ENCODE measurements at places on chromosomes 12 and 14.

- no peak for DNase-seq
Observed at GRCh38 chr12:103868215-103868614, 27.2 kb upstream of the NT5DC3 start.

GRCh38 chr12:96326628-96327227 is 73.5 kb downstream of the CDK17 start:
- DNase-seq, result no peak

GRCh38 chr12:110042264-110042663 is 6.1 kb downstream of the C12orf76 start:
- no peak for DNase-seq

GRCh38 chr12:25982416-25982815 is 23.9 kb downstream of the RASSF8 start:
- no peak for DNase-seq

GRCh38 chr14:105937253-105938054 is 411.1 kb downstream of the TMEM121 start:
- DNase-seq, result no peak

GRCh38 chr14:32047791-32048190 is 29.3 kb upstream of the ARHGAP5 start:
- peak; percentile 29 for DNase-seq

DNA sequence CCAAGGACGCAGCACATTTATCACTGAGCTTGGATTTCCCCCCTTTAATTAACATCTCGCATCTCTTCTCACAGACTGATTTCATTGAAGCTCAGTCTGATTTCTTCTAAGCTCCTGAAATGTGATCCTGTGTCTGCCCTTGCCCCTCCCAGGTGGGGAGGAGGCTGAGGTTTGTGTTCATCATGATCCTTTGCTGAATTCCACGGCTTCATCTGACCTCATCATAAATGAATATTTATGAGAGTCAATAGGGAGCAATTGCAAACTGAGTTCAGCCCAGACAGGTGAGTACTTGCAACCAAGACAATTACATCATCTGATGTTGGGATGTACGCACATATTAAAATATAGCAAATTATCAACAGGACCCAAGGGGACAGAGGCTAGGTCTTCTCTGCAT is 72.4 kb downstream of the MAP1LC3B2 start:
- DNase-seq, result no peak

GRCh38 chr14:91254461-91254860 is 10.0 kb upstream of the GPR68 start:
- no peak for DNase-seq

- DNase-seq, result no peak
Observed at GRCh38 chr12:116087399-116087798, 190.1 kb downstream of the MED13L start.

DNA sequence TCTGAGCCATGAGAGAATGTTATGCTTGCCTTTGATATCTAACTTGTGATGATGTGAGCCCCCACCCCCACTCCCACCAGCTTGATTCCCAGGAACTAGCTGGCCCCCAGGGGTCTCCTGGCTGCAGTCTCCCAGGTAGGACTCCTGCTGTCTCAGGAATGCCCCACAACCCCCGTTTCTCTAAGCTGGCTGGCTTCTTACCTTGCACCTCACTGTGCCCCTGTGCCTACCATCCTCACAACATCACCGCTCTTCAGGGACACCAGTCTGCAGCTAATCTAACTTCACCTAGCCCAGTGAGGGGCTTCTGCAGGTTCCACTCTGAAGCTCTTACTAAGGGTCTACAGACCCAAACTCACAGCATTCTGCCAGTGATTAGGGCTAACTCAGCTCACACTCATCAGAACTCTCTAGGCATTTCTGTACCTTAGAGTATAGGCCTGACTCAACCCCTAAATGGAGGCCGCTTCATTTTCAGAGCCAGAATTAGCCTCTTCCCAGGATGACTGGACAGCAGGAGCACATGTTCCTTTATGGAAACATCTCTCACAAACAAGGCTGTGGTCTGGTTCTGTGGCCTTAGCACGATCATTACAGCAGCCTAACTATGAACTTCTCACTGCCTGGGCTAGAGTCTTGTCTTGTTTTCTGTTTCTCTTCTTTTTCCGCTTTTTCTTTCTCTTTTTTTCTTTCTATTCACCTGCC is 72.8 kb upstream of the IFNG-AS1 start:
- DNase-seq, result no peak

- DNase-seq, result no peak
Observed at GRCh38 chr14:99521176-99522024, 40.2 kb downstream of the CCNK start.

GRCh38 chr12:59370933-59371332 is 224.9 kb upstream of the SLC16A7 start:
- DNase-seq, result no peak

- DNase-seq, result no peak
Observed at GRCh38 chr14:100709289-100710284, 17.1 kb upstream of the DLK1 start.

DNA sequence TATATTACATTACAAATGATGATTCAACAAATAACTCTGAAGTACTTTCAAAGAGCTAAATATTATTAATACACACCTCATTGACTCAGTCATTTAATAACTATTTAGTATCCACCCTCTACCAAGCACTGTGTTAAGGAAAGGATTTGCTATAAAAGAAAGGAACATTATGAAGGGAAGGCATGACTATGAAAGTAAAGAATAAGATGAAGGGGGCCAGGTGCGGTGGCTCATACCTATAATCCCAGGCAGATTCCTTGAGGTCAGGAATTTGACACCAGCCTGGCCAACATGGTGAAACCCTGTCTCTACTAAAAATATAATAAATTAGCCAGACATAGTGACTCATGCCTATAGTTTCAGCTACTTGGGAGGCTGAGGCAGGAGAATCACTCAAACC is 107.9 kb downstream of the PLCZ1 start:
- DNase-seq, result peak; percentile 23

DNA sequence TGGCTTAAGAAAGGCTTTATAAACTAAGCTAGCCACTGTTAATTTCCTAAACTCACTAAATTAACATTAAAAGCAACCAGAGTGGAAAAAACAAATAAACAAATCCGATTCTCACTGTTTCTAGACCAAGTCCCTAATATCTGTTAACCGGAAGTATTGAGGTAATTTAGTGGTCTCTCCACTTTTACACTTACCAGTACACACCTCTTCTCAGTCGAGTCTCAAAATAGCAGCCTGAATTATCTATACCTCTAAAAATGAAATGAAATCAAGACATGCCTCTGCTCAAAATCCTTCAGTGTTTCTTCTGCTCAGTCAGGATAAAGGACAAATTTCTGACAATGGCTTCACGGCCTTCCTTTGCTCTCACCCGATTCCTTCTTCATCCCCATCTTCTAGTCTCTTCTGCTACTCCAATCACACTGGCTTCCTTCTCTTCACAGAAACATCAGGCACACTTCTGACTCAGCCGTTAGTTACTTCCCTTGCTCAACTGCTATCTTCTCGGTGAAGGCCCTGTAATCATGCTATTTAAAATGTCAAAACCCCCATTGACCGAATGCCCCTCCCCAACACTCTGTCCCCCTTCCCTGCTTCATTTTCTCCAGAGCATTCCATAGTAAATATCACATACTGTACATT is 161.3 kb downstream of the KITLG start:
- DNase-seq, result no peak

DNA sequence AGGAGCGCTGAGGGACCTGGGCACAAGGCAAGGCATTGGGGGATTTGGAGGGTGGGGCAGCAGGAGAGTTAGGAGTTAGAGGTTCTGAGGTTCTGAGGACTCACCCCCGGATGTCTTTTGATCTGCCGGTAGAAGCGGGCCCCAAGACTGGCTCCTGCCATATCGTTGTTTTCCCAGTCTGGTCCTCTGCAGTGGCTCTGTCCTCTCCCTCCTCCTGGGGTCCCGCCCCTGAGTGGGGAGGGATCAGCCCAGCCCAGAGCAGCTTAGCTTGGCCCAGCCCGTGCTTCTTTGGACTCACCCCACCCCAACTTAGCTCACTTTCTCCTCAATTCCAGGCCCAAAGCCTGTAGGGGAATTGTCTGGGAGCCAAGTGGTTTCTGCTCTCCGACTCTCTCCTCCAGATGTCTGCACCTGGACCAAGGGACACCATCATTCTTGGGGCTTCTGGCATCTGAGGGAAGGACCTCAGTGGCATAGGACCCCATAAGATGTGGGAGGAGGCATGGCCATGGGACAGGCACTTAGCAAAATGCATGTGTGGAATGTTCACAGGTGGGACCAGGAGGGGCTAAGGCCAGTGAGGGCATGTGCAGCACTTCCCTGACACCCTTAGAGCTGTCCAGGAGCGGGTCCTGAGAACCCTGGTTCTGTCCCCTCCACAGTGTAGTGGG is 7.5 kb downstream of the SHMT2 start:
- no peak for DNase-seq
